ENCODE measurements at places on chromosomes 6 and 20.

DNA sequence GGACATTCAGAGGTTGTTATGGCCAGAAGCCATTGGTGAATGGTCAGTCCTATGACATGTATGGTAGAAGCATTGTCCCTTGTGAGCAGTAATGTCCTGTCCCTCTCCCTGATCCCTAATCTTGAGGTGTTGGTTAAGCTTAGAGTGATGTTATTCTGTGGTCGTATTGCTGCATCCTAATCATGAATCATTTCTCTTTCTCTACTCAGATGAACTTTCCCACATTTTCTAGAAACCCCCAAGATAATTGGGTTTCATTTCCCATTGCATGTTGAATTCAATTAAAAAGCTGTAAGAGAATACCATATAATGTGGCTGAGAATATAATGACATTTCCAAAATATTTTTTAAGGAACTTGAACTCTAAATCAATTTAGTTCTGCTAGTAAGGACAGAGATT, 175.1 kb downstream of the PLCB4 start:
- no peak for DNase-seq

DNA sequence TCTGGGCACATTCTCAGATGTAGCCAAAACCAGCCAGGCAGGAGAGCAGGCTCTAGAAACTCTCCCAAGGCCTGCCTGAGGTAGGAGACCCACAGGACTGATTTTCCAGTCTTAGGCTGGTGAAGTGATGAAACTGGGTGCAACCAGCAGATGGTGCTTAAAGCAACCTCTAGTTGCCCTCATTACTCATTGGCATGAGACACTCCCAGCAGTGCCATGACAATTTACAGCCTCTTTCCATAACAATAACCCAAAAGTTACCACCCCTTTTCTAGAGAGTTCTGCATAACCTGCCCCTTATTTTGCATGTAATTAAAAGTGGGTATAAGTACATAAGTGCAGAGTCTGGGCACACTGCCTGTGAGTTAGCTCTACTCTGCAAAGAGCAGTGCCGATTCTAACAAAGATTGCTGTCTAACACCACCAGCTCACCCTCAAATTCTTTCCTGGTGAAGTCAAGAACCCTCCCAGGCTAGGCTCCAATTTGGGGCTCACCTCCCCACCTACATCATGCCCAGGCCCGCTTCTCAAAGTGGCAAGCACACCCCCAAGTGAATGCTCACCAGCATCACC, 14.4 kb upstream of the GPR6 start:
- DNase-seq = no peak

DNA sequence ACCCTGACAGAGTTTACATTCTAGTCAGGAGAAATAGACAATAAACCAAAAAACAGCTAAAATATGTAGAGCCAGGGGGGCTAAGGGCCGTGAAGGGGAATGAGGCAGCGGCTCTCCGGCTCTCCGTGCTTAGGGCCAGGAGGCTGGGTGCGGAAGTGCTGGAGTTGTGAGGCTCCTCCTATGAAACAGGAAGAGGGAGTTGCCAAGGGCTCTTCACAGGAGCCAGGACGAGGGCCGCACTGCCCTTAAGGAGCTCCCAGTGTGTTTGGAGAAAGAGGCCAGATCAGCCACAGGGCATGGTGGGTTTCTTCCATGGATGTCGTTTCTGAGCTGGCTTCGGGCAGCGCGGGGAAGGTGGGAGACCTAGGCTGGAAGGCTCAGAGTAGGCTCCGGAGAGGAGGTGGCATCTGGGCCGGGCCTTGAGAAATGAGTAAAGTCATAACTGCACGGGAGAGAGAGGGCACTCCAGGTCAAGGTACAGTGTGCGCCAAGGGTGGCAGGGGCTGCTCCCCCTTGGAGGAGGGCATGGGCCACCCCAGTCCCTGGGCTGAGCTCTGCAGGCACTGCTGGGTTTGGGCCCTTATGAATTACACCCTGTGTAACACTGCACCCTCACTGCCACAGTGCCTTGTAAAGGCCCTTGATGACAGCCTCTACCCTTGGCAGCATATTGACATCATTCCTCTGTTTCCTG, 20.8 kb upstream of the MLN start:
- peak; percentile 69 for DNase-seq

- DNase-seq = no peak
Observed at GRCh38 chr6:29953686-29954085, 11.4 kb downstream of the HLA-A start.

- DNase-seq = no peak
Observed at GRCh38 chr6:124987999-124988591, 25.9 kb downstream of the RNF217 start.

GRCh38 chr6:168469521-168469920, 28.5 kb downstream of the SMOC2 start:
- no peak for DNase-seq

DNA sequence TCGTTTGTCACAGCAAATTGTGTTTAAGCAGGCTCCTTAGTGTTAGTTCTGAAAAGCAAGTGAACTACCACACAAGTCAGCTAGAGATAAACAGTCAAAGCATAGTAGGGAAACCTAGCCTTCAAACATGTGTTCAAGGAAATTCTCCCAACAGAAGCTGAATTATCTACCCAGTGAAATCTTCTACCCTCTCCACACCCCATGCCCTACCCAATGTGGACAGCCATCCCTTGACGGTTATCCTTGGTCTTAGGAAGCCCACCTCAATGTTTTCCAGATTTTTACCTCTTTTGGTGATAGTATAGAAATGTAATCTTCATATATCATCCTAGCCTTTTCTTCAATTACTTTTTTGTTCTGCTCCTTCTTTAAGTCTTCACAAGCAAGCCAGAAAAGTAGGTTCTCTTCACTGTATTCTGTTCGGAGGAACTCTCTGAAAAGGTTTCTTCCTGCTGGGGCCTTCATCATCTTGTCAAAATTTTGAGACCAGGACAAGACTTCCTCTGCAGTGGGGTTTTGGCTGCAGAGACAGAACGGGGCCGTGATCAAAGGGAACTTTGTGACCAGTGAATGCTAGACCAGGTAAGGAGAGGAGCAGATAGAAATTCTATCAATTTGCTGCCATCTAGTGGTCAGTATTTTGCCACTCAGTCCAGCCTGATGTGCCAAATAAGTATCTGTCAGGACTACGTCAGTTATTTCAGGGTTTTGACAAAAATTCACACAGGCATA, 21.6 kb upstream of the MTRF1L start:
- DNase-seq = peak; percentile 65

GRCh38 chr20:19886661-19887288, 128.7 kb downstream of the RIN2 start:
- DNase-seq = peak; percentile 55

- DNase-seq = no peak
Observed at GRCh38 chr6:56516003-56516402, 126.7 kb downstream of the DST start.

DNA sequence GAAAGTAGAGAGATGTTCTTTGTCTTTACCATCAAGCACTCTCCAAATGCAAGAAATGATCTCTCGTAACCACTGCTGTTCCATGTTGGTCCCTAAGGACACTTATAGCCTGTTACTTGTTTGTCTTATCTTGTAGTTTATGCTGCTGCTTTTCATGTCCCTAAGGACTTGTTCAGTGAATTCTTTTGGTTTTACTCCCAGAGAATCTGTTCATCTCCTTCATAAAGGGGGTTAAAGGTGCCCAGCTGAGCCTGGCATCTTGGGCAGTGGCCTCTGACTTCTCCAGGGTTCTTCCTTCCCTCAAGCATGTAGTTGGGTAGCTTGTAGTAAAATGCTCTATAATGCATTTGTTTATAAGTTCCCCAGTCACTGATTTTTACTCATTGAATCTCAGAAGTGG, 864 bp upstream of the PKIG start:
- DNase-seq = no peak

GRCh38 chr6:89409461-89410035, 2.5 kb downstream of the RRAGD start:
- no peak for DNase-seq

DNA sequence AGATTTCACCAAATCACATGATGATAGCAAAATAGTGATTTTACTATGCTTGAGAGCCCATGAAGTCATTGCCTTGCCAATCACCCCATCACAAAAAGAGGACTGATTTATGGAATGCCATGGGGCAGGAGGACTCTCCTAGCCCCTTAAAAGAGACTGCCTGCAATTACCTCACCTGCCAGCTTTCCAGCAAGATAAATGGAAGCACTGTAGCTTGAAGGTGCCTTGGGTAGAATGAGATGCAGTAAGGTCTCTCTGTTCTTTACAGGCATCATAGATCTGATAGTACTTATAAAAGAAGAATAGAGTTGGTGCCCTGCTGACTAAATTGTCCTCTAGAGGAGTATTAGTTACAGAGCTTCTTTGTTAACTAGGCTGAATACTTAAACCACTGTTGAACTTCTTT, 242.3 kb downstream of the TMEM242 start:
- DNase-seq = no peak

DNA sequence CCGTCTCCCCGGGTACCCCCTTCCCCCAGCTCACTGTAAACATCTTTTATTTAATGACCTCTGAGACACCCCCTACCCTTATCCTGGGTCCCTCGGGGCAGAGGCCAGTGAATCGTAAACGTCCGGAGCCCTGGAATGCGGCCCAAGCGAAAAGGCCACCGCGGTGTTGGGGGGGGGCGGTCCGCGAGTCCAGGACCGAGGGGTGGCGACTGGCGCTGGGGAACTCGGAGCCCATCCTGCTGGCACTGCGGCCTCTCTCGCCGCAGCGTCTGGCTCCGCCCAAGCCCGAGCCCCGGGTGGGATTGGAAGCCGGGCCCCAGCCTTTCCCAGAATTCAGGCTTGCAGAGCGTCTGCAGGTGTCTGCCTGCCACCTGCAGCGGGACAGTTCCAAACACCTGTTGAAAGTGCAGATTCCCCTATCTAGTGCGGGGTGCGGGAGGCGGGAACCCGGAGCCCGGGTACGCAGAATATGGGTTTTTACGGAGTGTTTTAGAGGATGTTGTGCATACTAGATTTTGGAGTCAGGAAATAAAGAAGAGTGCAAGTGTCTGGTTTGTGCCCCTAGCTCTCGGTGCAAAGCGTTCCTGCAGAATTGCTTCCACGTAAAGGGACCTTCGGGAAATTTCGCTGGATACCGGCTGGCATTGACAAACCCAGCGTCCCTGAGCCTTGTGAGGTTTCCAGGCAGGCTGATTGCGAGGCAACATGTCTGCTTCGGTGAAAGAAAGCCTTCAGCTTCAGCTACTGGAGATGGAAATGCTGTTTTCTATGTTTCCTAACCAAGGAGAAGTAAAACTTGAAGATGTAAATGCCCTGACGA, 800 bp downstream of the RWDD2A start:
- peak; percentile 11 for DNase-seq

DNA sequence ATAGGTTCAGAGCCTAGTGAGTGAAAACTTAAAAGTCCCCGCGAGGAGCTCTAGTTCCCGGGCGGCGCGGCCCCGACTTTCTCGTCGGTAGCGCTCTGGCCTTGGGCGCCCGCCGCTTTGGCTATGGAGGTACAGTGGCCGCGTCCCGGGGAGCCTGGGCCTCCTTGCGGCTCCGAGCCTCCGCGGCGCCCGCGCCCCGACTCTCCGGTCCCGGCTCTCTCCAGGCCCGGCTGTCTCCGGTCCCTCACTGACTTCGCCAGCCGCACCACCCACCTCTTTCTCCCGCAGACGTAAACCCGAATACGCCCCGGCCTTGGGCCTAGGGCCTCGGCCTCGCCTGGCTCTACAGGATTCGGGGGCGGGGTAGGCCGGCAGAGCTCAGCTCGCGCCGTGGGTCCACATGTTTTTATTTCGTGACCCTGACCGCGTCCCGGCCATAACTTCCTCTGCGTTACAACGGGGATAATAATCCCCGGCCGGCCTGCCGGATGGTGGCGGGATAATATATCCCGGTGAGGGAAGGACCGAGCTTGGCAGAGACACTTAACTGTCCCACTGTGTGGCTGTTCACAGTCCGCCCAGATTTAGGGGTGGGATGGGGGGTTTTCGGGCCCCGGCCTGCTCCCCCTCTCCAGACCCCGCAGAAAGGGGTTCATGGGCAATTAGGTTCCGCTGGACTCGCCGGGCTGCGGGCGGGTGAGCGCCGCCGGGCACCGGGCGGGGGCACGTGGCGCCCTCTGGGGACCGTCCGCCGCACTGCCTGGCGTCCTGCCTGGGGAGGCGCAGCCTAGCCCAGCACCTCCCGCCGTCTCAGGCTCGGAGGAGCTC, 10.0 kb upstream of the TBX18 start:
- DNase-seq = peak; percentile 57

DNA sequence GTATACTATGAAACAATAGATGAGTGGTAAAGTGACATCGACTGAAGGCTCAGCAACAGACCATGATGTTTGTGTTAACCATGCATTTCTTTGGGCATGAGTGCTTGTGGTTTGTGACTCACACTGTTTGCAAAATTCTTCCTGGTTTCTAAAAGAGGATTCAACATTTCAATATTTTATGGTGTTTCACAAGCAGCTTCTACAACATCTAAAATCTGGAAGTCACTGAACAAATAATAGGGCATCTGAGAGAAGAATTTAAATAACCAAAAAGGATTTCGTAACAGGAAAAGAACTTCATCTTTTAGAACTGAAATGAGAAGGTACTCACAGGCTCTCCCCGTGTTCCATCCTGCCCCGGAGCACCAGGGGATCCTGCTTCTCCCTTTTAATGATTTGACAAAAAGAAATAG, 146.2 kb downstream of the COL21A1 start:
- peak; percentile 97 for DNase-seq

Measured in iris pigment epithelial cell (primary cell).